ENCODE measurements at places on chromosomes 3 and 15.

GRCh38 chr3:126433105-126433430, 38.4 kb downstream of the CFAP100 start:
- H3K4me1 ChIP-seq: no peaks in the 10 kb centered on the region
- no peaks in the 10 kb centered on the region for H3K27me3 ChIP-seq
- no peak for DNase-seq
- H3K4me3 ChIP-seq: no peak overlapping the region

- H3K4me1 ChIP-seq: peaks cover 33% of the 10 kb centered on the region
- no peak for DNase-seq
- no peak overlapping the region for H3K27ac ChIP-seq
- no peaks in the 10 kb centered on the region for H3K27me3 ChIP-seq
- H3K36me3 ChIP-seq: peaks cover 12% of the 10 kb centered on the region
Measured at GRCh38 chr15:60399931-60400330, 2.1 kb upstream of the ANXA2 start.

GRCh38 chr3:60754617-60755016, 496.6 kb downstream of the FHIT start:
- no peak overlapping the region for H3K4me3 ChIP-seq
- no peak overlapping the region for H3K27ac ChIP-seq
- H3K27me3 ChIP-seq: no peaks in the 10 kb centered on the region
- DNase-seq: no peak

- H3K27me3 ChIP-seq: no peaks in the 10 kb centered on the region
- DNase-seq: no peak
- no peaks in the 10 kb centered on the region for H3K4me1 ChIP-seq
- H3K36me3 ChIP-seq: no peaks in the 10 kb centered on the region
Measured at GRCh38 chr3:40637906-40638305, 113.1 kb downstream of the ZNF621 start.

DNA sequence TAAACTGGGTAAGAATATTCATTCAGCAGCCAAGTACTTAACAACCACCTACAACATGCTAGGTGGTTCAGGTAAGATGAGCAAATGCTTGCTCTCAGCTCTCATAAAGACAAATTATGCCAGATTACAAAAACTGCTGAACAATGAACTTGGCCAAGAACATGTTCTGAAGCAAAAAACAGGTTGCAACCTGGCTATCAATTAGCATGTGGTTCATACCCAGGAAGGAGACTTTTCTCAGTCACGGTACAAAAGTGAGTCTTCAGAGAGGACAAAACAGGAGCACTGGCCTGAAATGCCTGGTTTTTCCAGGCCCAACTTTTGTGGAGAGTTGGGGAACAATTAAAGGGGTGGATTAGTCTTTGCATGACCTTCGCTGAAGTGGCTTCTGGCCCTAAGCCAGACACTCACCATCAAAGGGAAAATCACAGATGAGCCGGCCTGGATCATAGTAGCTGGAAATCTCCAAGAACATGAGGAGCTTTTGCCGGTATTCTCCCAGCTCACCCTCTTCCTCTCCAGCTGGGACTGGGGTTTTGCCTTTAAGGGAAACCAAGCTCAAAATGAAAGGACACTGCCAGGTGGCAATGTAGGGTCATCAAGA, 7.6 kb upstream of the PLA2G4F start:
- DNase-seq: no peak
- peaks cover 96% of the 10 kb centered on the region for H3K36me3 ChIP-seq
- H3K4me1 ChIP-seq: no peaks in the 10 kb centered on the region
- H3K27me3 ChIP-seq: no peaks in the 10 kb centered on the region

DNA sequence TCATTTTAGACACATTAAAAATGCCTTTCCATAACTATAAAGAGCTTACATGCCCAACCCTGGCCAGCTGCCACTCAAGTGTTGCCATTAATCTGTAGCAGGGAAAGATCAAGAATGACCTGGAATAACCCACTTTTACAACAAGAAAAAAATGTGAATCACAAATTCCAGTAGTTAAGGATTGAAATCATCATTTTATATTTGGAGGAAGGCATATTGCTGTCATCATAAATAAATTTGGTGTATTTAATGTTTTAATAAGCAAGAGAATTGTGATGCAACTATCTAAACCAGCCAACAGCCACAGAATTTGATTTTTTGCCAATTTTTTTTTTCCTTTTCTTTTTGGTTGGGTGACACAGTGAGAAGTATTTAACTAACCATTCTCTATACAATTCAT, 240.0 kb upstream of the SEMA6D start:
- no peaks in the 10 kb centered on the region for H3K4me1 ChIP-seq
- no peak overlapping the region for H3K4me3 ChIP-seq
- no peaks in the 10 kb centered on the region for H3K27me3 ChIP-seq
- H3K36me3 ChIP-seq: no peaks in the 10 kb centered on the region
- no peak for DNase-seq

DNA sequence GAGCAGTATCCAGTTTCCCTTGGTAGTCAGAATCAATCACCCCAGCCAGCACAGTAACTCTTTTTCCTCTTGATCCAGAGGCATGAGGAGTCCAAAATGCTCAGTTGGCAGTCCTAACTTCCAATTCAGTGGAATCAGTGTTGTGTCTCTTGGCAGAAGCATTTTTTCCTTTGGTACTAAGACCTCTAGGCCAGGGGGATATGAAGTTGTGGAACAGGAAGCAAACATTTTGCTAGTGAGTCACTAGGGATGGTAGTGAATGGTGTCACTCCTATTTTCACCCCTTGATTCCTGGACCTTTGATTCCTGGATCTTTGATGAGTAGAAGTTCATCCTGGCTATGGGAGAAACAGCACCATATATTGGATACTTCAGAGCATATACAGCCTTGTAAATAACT, 70.5 kb upstream of the ALDH1A3 start:
- no peak overlapping the region for H3K27ac ChIP-seq
- H3K4me1 ChIP-seq: no peaks in the 10 kb centered on the region
- DNase-seq: no peak
- no peaks in the 10 kb centered on the region for H3K27me3 ChIP-seq
- no peaks in the 10 kb centered on the region for H3K36me3 ChIP-seq
- no peak overlapping the region for H3K4me3 ChIP-seq
